ENCODE measurements at places on chromosomes 7 and 10.
A peak's percentile ranks its signal among the peaks of the same experiment; 100 is the strongest.

DNA sequence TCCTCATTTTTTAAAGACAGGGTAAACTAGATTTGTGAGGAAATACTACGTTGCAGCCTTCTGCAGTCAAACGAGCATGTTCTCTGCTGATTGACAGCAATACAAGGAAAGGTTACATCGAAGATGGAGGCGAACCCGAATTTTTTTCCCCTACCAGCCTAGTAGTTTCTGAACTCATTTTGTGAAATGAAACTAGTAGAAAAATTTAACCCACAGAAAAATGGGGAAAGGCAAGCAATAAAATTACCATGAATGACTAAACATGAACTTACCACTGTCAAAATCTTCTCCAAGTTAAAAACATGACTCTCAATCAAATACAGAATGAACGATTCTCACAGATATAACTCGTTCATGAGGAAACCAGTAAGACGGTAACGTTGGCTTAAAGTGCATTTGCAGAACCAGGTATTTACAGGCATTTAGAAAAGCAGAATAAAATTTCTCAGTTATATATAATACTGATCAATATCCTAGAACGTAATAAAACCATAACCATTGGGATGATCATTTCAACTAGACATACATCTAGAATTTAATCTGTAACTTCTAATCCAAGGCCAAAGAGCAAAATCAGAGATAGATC lies 73.9 kb downstream of the CELF2 start:
- no peak for DNase-seq

GRCh38 chr7:143924851-143925250 lies 10.2 kb upstream of the OR2F2 start:
- DNase-seq, result no peak

GRCh38 chr10:47282657-47283018 lies 17.4 kb upstream of the GDF10 start:
- no peak for DNase-seq

DNA sequence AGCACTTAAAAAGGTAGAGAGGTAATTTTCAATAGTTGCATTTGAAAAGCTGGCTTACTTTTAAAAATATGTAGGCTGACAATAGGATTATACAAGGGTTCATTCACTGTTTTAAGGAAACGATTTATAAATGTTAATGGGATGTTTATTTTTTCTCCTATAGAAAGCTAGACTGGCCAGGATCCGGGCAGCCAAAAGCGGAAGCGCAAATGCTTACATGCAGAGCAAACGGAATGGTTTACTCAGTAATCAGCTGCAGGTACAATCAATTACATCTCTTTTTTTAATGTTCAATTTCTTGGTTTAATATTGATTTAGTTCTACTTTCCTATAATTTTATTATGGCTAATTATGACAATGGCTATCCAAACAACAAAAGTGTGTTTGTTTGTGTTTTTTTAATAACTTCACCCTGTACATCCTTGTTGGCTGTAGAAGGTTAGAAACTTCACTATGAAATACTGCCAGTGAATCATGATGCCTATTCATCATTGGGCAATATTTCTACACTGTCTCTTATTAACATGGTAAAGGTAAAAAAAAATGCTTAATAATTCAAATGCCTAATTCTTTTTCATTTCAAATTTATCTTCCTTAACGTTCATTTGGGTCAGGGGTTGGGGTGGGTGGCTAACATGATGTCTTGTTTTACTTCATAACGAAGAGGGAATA lies 116.4 kb downstream of the TSPAN12 start:
- DNase-seq, result no peak

GRCh38 chr10:14812271-14812670 lies 25.6 kb downstream of the CDNF start:
- no peak for DNase-seq

DNA sequence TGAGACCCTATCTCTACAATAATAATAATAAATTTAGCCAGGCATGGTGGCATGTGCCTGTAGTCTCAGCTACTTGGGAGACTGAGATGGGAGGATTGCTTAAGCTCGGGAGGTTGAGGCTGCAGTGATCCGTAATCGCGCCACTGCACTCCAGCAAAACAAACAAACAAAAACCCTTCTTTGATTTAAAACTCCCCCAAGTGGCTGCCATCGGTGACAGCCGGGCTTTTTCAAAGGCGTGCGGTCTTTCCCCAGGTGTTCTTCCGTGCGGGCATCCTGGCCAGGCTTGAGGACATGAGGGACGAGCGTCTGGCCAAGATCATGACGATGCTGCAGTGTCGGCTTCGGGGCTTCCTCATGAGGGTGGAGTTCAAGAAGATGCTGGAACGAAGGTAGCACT lies 1.9 kb upstream of the MYH16 start:
- no peak for DNase-seq

DNA sequence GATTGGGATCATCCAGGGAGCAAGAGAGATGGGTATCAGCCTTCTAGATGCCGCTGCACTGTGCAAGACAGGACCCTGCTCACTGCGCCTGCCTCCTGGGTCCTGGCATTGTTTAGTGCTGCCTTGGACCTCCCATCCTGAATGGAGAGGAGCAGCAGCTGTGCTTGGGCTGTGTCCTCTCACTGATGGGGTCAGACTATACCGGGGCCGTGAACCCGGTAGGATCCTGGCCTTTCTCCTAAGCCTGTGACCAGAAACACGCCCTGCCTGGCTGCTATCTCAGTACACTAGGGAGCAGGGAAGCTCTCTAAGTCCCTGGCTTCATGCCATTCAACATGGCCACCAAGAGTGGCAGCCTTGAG lies 309.4 kb upstream of the ZNF32 start:
- no peak for DNase-seq

DNA sequence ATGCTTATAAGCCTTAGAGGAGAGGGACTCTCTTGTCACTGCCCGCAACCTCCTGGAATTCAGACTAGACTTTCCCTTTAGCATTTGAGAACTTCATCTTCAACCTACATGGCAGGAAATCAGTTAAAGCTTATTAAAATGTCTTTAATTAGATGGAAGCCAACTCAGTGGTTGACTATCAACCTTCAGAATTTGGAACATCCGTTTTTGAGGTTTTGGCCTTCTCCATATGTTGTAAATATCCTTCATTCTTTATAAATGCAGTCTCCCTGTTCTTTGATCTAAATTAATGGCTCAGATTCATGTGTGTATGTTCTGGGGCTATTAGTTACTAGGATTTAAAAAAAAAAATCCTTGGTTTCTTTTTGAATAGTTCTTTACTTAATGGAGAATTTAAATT lies 85.0 kb downstream of the ANKRD61 start:
- DNase-seq, result no peak

DNA sequence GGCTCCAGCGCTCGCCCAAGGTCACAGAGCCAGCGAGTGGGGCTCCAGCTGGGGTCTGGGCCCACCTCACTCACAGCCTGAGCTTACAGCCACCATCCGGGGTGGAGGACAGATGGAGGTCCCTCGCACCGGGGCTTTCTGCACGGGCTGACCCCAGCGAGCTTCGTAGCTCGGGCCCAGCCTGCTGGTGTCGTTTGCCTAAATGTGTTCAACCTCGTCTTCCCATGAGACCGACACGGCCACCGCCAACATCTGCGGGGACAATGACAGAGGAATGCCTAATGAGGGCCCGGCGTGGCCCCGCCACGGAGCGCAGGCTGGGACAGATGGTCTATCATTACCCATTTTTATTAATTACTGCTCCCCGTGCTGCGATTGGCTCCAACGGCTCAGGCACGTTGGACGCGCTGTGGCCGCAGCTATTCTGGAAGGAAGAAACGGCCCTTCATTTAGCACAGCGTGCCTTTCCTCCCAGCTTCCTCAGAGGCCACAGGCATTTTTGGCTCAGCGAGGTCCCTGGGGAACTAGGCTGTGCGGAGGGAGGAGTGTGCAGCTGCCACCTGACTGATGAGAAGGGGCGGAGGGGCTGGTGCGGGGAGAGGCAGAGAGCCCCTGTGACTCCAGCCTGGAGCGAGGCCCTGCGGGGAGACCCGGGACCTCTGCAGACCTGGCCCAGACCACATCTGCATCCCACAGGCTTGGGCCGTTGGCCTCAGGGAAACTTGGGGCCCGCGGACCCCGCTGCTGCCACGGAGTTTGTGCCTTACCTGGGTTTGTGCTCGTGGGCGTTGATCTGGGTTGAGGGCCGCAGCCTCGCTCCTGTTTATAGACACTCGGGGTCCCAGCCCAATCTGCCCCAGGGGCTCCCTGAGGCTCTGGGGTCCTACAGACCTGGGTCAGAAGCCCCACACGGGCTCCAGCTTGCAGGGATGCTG lies 22.9 kb upstream of the ELFN1 start:
- no peak for DNase-seq

- no peak for DNase-seq
Measured at GRCh38 chr7:127150543-127150942, 102.2 kb downstream of the GRM8 start.

- no peak for DNase-seq
Measured at GRCh38 chr7:48933549-48934085, 9.3 kb downstream of the CDC14C start.

DNA sequence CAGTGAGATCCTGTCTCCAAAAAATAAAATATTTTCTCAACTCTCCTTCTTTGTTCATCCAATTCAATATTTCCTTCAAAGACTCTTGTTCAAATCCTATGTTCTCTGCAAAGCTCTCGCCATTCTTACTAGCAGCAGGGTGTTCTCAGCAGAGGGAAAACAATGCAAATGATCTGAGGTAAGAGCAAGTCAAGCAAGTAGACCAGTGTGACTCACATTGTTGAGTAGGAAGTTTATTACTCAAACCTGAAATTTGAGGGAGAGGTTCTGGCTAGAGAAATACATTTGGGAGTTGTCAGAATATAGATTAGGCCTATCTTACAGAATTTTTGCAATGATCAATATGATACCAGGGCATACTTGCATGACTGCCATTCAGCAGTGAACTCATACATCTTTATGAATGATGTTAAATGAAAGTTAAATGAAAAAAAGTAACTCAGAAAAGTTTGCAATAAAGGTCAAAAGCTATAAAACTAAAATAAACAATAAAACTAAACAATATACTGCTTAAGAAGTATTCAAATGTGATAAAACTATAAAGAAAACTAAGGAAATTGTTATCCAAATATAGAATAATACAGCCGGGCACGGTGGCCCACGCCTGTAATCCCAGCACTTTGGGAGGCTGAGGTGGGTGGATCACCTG lies 5.8 kb downstream of the IDE start:
- no peak for DNase-seq

- DNase-seq, result no peak
Measured at GRCh38 chr7:69184339-69184738, 413.9 kb upstream of the AUTS2 start.

- no peak for DNase-seq
Measured at GRCh38 chr7:51318001-51318400, 1.4 kb upstream of the COBL start.

DNA sequence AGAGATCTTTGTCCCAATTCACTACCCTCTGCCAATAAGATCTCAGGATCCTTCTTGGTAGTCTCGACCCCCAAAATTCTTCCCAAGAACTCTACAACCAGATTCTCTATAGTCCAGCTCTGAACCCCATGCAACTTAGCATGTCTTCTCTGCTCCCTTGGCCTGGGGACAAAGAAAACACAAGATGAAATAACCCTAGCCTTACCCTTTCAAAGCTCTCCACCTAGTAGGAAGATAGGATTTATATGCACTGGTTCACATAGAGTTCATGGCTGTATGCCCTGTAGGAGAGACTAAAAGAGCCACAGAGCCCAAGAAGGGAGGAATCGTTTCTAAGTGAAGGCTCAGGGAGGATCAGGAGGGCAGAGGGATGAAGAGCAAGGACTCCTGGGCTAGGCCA lies 96.1 kb downstream of the PPP1R3C start:
- DNase-seq, result no peak

DNA sequence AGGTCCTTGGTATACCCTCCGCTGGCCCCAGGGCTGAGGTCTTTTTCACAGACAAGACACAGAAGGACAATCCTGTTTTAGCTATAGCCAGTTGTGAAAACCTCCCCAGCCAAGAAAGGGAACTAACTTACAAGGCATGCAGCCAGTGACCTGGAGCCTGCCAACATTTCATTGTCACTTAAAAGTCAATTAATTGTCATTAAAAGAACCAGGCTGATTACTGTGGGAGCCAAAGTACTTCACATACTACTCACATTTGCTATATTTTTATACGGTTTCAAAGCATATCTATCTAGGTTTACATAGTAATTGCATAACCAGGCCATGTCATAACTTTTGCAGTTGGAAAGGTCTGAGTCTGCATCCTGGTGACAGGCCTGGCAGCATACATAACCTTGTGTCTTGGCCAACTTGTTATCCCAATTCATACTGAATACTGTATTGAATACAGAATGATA lies 31.1 kb downstream of the NRBF2 start:
- no peak for DNase-seq

- DNase-seq, result no peak
Measured at GRCh38 chr7:101998906-101999240, 181.4 kb downstream of the CUX1 start.

DNA sequence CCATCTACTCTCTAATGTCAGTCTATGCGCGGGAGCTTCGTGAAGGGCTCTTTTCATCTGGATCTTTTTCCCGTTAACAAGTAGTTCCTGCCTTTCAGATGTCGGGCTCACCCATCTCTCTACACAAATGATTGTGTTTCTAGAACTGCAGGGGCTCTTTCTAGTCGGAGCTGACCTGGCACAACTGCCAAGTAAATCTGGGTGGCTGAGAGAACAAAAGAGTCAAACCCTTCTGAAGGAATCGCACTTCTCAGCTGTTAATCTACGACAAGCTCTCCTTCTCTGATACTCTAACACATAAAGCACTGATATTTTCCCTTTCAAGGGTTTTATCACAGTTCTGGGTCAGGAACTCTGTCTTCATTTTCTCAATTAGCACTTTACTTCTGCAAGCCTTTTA lies 144.7 kb downstream of the NRP1 start:
- no peak for DNase-seq

GRCh38 chr10:17025444-17026295 lies 103.9 kb downstream of the CUBN start:
- DNase-seq, result peak; percentile 38

All from activated naive CD8-positive, alpha-beta T cell treated with anti-CD3 and anti-CD28 coated beads, Interleukin-2, amount 50 U/mL, for 16 hours (primary cell).